ENCODE measurements at places on chromosomes 5 and 9.

DNA sequence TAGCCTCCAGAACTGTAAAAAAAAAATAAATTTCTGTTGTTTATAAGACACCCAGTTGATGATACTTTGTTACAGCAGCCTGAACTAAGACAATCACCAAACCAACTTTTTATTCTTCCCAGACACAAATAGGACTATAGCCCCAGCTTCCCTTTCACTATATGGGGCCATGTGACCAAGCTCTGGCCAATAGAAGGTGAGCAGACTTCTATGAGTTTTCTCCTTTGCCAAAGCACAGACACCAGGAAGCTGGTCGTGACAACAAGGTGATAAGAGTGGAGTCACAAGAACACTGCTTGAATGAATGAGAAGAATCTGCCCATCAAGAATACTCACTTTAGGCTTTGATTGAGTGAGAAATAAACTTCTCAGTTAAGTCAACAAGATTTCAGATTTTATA is 217.7 kb downstream of the DEPDC1B start:
- DNase-seq: no peak

DNA sequence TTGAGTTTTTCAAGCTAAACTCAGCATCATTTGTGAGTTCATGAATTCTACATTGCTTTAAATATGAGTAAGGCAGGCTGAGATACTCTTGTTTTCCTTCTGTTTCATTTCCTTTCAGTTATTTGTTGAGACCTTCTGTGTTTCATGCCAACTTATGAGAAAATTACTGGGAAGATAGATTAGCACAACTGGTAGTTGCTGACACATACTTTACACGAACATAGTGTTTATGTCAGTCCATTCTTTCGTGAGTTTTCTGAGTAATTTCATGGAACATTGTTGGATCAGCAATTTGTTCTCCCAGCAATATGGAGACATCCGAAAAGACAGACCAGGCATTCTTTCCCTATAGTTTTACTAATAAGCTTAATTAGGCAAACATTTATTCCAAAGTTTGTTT is 102.0 kb upstream of the SMC5 start:
- DNase-seq: no peak

DNA sequence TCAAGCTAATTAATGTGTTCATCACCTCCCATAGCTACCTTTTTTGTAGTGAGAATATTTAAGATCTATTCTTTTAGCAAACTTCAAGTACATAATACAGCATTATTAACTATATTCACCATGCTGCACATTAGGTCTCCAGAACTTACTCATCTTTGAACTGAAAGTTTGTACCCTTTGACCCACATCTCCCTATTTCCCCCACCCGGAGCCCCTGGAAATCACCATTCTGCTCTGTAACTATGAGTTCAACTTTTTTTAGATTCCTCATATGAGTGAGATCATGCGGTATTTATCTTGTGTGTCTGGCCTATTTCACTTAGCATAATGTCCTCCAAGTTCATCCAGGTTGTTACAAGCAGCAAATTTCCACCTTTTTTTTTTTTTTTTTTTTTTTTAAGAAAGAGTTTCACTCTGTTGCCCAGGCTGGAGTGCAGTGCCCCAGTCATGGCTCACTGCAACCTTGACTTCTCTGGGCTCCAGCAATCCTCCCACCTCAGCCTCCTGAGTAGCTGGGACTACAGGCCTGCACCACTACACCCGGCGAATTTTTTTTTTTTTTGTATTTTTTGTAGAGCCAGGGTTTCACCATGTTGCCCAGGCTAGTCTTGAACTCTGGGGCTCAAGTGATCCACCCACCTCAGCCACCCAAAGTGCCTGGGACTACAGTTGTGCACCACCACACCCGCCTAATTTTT is 100.4 kb upstream of the SAP30L start:
- no peak for DNase-seq

GRCh38 chr5:10859393-10860195 is 98.6 kb upstream of the DAP start:
- DNase-seq: no peak

- DNase-seq: no peak
Measured at GRCh38 chr5:74957906-74958305, 91.7 kb upstream of the FAM169A start.

- no peak for DNase-seq
Measured at GRCh38 chr9:114284316-114285060, 38.4 kb upstream of the ORM1 start.

DNA sequence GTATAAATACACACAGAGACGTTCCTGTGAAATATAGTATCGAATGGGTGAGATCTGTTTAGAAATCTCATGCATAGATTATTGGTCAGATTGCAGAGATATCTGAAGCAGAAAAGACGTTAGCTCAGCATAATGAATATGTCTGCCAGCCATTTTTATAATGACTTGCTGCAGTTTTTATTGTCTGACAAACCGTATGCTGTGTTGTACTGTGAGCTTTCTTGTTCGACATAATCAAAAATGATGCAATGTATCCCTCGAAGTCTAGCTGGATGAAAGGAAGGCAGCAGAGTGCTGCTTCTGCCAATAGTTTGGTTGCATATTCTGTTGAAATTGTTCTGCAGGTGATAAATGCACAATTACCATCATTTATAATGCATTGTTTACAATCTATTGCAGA is 514.9 kb upstream of the ARRDC3 start:
- DNase-seq: no peak

- no peak for DNase-seq
Measured at GRCh38 chr9:91160599-91161464, 200.9 kb downstream of the AUH start.

DNA sequence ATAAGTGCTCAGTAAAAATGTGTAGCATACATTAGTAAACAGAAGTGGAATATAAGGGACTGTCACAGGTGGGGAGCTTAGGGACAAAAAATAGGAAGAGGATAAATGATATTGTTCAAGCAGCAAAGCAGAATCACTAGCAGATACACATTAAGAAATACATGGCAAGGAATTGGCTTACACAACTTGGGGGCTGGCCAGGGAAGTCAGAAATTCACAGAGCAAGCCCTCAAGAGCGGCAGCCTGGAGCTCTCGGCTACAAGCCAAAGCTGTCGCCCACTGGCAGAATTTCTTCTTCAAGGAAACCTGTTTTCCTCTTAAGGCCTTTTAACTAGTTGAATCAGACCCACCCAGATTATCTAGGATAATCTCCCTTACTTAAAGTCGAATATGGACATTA is 73.0 kb upstream of the SMIM23 start:
- no peak for DNase-seq

- no peak for DNase-seq
Measured at GRCh38 chr9:134487066-134487710, 154.4 kb upstream of the COL5A1 start.

- no peak for DNase-seq
Measured at GRCh38 chr9:75085640-75086039, 2.3 kb downstream of the NMRK1 start.

GRCh38 chr9:129172816-129173215 is 5.2 kb downstream of the IER5L start:
- DNase-seq: no peak

DNA sequence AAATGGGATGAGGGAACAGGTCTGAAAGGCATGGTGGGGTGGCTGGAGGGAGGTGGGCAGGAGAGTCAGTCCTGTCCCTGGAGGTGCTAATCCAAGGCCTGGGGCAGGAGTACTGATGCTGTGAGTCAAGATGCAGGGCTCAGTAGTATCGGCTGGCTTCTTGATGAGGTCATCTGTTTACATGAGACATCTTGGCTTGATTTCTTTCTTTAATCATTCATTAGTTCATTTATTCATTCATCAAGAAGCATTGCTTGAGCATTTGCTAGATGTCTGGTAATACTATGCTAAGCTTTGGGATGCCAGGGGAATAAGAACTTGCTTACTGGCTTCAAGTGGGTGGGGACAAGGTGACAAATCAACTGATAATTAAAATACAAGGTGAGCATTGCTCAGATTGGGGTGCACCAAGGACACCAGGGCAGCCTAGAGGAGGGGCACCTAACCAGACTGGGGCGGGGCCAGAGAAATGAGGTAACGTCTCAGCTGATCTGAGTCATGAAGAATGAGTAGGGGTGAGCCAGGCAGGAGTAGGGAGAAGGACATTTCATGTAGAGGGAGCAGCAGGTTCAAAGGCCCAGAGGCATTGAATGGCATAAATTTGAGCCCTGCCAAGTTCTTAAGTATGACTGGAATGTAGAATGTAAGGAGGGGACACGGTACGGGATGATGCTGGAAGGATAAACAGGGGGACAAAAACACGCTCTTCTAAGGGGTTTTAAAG is 88.8 kb downstream of the EGFLAM start:
- no peak for DNase-seq

DNA sequence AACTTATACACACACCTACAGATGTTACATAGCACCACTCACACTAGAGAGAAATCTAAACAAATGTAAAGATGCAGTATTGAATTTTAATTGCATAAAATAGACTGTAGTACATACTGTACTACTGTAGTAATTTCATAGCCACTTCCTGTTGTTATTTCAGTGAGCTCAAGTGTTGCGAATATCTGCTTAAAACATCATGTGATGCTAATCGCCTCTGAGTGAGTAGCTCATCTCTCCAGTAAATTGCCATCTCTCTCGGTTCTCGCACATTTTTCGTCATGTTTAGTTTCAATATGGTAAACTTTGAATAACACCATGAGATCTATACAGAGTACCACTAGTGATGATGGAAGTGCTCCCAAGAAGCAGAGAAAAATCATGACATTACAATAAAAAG is 22.0 kb upstream of the ARHGEF28 start:
- no peak for DNase-seq

DNA sequence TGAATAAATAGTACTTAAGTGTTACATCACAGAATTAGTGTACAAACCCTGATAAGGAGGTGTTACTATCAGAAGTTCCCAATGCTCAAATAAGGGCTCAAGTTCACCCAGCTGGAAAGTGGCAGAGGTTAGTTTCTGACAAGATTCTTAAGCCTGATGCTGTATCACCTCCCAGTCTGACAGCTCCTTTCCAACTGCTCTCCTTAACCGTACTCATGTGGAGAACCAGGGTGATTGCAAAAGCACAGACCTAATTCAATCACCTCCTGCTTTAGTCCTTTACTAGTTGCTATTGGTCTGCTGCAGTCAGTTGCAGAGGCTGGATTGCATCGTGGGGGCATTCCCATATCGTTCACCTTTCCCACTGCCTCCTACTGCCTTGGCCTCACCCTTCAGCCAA is 100.4 kb upstream of the ZNF618 start:
- DNase-seq: no peak

- DNase-seq: no peak
Measured at GRCh38 chr9:83336706-83337105, 201.5 kb downstream of the FRMD3 start.

GRCh38 chr5:101338226-101338625 is 435.1 kb upstream of the ST8SIA4 start:
- DNase-seq: no peak

DNA sequence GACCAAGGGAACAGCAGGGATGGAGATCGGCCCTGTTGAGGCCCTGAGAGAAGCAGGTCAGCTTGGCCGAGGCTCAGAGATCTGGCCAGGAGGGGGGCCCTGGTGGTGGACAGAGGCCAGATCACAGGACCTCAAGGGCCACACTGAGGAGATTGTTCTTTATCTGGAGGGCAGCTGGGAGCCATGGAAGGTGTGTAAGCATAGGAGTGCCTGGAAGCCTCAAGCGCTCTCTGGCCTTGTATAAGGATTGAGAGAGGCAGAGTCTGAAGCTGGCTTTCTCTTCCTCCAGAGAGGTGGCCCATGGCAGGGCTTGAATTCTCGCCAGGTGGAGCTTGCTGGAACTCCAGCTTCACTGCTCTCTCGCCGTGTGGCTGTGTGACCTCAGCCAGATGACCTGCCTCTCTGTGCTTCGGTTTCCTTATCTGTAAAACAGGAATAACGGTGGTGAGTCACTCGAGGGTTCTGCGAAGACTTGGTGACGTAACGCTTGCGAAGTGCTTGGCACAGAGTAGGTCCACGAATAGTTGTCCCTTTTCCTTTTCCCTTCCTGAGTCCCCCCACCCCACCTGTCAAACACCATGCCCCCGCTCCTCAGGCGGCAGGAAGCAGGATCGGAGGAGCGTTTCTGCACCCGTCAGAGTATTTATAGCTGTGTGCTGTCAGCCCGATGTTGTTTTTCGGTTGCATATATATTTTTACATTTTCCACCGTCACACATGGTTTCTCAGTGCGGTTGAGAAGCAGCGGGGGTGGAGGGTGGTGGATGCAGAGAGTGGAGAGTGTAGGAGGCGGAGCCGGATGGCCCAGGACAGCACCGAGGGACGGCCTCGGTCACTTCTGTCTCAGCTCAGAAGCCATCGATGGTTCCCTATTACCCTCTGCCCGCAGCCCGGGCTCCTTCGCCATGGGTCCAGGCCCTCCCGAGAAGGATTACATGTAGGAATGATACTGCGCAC is 17.0 kb upstream of the CRB2 start:
- no peak for DNase-seq

GRCh38 chr5:39500551-39501175 is 75.9 kb upstream of the DAB2 start:
- no peak for DNase-seq

Measured in C1 segment of cervical spinal cord (tissue), 14 donors.